ENCODE measurements at places on chromosomes 7 and 10.

DNA sequence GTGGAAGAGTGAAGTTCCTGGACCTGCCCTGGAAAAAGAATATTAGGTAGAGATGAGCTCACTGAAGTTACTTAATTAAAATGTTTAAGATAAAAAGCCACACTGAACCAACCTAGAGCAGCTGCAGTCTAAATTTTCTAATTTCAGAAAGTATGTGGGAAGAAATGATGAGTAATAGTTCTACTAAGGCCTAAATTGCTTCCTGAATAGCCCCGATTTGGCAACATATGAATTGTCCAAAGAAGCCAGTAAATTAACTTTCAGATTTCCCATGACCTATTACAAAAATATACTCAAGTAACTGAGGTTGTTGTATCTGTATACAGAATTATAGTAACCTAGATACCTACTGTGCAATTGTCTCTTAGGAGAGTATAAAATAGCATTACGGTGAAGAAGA, 312.6 kb downstream of the IPMK start:
- DNase-seq: no peak

GRCh38 chr10:99654390-99655175, 4.7 kb upstream of the ENTPD7 start:
- no peak for DNase-seq

- peak; percentile 67 for DNase-seq
These were observed 66.7 kb downstream of the HHEX start for GRCh38 chr10:92756201-92757065.

DNA sequence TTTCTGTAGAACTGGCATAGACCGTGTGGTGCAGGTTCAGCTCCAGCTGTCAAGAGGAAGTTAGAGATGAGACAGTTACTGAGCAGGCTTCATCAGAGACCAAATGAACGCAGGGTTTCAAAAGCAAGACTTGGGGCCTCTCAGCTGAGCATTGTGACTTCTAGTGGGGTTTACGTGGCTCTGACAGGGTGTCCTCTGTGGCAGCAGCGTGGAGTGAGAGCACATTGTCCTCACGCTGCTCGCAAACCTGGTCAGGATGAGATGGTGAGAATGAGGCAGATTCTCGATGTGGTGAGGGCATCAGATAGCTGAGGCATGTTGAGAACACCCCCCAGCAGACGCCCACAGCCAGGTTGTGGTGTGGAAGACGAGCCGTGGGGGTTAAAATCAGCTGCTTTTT, 126.0 kb downstream of the DNAJB6 start:
- DNase-seq: no peak

GRCh38 chr10:95650232-95650631, 6.3 kb downstream of the ALDH18A1 start:
- DNase-seq: no peak

DNA sequence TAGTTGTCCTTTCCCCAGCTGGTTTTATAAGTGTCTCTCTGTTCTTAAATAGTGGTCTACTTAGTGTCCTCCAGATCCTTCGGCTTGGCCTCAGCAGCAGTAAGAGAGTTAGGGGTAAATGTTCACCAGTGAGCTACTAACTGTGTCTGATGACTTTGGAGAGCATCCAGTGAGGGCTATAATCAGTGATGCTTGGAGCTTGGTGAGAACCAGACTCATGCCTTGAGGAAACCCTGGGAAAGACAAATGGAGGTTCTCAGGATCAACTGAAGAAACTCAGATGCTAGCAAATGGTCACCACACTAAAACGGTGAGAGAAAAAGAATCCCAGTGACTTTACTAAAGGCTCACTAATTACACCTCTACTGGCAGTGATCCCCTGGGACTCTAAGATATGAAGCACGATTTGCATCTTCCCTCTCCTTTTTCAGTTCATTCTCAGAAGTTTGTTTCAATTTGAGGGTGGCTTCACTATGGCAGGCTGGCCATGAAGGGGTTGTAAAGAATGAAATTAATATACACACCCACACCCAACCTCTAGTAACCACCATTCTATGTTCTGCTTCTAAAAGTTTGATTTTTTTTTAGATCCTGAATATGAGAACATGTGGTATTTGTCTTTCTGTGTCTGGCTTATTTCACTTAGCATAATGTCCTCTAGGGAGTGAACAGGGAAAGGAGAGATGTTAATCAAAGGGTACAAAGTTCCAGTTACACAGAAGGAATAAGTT, 177.9 kb downstream of the PDE1C start:
- DNase-seq: peak; percentile 41
